Stimulated activated CD4-positive, alpha-beta T cell treated with anti-CD3 and anti-CD28 coated beads, TNF-alpha, amount 100 ng/mL, for 1 hour (primary cell): ENCODE measurements at places on chromosomes 2 and 18.

GRCh38 chr18:65057439-65058083 lies 693.3 kb upstream of the CDH7 start:
- DNase-seq, result no peak

DNA sequence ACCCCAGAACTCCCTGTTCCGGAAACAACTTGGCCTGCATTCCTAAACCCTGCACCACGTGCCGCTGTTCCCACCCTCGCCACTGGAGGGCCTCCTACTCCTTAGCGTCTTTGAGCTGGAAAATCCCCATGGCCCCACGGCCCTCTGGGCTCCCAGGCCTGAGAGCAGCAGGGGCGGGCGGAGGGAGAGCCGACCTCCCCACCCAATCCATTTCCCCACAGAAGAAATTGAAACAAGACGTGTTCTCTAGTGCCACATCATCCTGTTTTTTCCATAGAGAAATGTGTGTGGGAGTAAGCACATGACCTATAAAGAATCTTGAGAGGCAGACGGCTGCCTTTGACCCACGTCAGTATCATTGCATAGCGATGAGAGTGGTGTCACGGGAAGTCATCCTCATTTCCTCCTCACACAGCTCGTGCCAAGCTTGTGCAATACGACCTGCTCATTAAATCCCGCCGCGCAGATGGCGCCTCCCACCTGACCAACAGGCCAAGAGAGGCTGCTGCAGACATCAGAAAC lies 79.2 kb downstream of the LAMA1 start:
- no peak for DNase-seq

- DNase-seq, result peak; percentile 16
These were observed 161.1 kb downstream of the ARL4C start for GRCh38 chr2:234335661-234336228.

DNA sequence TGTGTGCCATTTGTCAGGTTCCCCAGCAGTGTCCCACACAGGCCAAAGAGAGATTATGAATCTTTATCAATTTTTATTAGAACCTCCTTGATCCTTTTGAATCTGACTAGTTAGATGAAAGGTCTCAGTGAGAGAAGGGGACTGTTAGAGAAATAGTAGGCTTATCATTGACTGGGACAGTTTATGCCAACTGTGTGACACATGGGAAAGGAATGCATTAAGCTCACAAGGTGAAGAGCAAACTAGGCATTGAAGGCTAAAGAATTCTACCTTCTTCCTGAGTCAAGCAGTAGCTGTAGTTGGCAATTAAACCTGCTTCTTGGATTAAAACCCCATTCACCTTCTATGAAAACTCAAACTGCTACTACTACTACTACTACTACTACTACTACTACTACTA lies 389.6 kb upstream of the CDH19 start:
- no peak for DNase-seq

DNA sequence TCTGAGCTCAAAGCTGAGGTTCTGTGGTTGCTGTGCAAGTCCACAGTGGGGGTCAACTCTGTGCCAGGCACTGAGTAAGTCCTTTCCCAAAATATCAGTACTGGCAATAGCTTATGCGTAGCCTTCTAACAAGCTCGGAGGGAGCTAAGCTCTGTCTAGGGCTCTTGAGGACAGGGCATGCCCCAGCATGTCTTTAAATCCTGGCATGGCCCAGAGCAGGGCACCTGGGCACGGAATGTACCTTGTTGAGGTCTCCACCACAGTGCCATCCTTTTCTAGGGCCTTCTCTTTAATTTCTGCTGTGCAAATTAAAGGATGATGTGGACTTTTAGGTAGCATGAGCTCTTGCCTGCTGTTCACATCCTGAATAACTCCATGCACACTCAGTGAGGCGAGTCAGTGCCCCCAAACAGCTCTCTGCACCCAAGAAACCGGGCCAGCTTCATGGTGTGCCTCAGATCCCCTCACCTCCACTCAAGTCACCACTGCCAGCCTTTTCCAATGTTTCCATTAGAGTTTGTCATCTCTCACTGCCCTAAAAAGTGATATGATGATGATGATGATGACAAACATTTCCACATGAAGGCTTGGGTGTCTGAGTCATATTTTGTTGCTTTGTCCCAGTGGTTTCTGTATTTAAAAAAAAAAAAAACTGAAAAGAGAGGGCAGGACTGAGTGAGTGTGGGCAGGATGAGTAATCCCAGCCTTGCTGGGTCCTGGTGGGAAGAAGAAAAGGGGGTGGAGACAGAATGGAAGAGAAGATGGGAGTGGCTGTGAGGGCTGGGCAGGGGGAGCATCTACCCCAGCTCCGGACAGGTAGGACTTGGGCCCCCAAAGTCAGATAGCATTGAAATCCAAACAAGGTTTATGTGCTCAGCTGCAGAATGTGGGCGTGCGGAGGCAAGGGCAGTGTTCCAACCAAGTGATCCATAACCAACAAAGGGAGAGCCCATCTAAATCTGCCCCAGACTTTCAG lies 78.9 kb downstream of the ZBTB7C start:
- no peak for DNase-seq

- DNase-seq, result no peak
These were observed 200.9 kb downstream of the ERBB4 start for GRCh38 chr2:212337486-212338343.

GRCh38 chr2:203412546-203413331 lies 84.5 kb downstream of the ABI2 start:
- no peak for DNase-seq

GRCh38 chr2:36731941-36732672 lies 35.6 kb downstream of the VIT start:
- no peak for DNase-seq

DNA sequence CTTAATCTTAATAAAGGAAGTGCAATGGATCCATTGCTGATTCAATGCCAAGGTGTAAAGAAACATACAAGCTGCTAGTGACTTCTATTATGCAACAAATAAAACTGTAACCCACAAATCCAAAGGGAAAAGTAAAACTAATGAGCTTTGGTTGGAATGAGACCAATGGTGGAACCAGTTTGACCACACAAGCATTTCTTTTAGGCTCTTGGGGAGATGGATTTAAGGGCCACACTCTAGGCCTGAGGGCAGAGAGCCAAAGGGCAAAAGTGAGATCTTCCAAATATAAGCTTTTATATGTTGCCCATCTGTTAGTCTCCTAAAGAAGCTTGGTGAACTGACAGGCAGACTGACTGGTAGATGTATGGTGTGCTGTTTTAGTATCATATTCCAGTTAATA lies 41.5 kb upstream of the MMADHC start:
- no peak for DNase-seq

DNA sequence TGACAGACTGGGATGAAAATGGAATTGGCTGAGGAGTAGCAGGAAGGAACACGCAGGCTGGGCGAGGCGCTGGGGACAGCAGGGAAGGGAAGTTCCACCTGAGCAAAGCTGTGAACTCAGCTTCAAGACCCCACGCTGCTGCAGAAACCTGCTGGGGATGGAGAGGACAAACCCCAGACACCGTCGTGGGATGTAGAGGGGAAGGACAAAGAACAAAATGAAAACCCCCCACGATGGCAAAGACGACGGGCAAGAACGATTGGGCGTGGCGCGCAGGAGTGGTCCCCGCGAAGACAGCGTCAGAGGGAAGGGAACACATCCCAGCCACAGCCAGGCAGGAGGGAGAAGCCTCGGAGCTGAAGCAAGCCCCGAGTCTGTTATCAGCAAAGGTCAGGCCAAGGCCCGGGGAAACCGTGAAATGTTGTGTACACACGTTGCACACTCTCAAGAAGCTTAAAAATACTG lies 222.9 kb downstream of the NDUFA10 start:
- DNase-seq, result no peak

GRCh38 chr2:219702796-219703545 lies 75.5 kb downstream of the SLC4A3 start:
- DNase-seq, result no peak

- no peak for DNase-seq
These were observed 19.1 kb upstream of the GCFC2 start for GRCh38 chr2:75729861-75730260.

DNA sequence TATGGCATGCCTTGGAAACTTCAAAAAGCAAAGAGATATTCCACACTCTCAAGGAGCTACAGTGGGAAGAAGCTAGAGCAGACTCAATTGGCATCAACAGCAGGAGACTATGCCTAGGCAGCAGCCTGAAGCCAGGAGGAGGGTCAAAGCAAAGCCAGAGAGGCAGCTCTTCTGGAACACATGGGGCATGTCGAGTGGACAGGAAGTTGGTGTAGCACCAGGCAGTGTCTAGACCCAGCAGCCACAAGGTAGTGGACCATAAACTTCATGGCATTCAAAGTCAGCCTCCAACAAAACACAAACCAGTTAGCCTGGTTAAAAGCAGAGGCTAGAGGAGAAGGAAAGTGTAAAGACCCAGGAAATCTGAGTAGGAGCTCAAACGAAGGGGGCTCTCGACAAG lies 311.2 kb upstream of the PKDCC start:
- DNase-seq, result no peak

- no peak for DNase-seq
These were observed 16.8 kb downstream of the SPHKAP start for GRCh38 chr2:228164718-228165117.

DNA sequence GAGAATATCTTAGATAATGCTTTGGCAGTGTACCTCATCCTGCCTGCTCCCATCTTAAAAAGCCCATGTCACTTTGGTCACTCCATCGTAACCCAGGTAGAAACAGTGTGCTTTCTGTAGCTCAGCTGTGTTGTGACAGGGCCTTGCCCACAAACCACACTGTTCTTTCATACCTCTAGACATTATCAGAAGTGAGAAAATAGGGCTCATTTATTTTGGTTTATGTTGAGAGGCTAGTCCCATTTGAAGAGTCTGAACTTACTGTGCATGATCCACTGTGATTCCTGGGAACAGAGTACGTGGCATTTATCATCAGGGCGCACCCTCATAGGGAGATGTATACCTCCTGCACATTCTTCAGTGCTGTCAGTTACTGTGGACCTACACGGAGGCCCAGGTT lies 69.7 kb downstream of the FEZ2 start:
- DNase-seq, result no peak
